Fibroblast of skin of left biceps (primary cell): ENCODE measurements at places on chromosomes 2 and 18.

DNA sequence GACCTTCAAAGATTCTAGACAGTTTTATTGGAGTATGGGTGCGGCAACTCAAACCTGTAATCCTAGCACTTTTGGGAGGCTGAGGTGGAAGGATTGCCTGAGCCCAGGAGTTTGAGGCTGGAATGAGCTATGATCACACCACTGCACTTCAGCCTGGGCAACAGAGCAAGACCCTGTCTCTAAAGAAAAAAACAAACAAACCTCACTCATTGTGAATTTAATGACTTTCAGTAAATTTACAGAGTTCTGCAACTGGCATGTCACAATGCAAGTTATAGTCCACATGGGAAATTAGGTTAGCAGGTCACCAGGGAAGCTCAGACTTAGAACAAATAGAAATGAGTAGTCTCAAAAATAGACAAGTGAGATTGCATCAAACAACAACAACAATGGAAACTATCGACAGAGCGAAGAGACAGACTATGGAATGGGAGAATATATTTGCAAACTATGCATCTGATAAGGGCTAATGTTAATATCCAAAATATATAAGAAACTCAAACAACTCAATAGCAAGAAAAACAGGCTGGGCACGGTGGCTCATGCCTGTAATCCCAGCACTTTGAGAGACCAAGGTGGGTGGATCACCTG, 6.7 kb upstream of the NRBP1 start:
- DNase-seq: no peak

- no peak for DNase-seq
Observed at GRCh38 chr18:3773303-3773702, 323.3 kb downstream of the TGIF1 start.

- no peak for DNase-seq
Observed at GRCh38 chr2:25366629-25367028, 24.9 kb upstream of the DNMT3A start.

DNA sequence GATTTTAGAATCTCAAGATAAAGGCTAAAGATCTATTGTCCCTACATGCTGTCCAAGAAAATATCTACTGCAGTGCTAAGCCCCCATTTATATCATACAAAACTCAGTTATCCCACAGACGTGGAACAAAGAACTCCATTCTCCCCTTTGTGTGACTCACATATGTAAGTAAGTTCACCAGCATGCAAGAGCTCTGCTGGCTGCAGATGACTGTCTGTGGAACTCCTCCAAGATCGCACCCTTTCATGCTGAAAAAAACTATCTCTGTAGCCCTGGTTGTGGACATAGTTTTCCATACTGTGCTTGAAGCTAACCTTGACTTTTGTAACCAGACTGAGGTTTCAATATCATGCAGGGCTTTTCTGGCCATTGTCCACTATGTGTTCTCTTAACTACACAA, 207.1 kb downstream of the ZNF521 start:
- DNase-seq: peak; percentile 56

GRCh38 chr2:126644630-126645191, 11.2 kb upstream of the GYPC start:
- no peak for DNase-seq

DNA sequence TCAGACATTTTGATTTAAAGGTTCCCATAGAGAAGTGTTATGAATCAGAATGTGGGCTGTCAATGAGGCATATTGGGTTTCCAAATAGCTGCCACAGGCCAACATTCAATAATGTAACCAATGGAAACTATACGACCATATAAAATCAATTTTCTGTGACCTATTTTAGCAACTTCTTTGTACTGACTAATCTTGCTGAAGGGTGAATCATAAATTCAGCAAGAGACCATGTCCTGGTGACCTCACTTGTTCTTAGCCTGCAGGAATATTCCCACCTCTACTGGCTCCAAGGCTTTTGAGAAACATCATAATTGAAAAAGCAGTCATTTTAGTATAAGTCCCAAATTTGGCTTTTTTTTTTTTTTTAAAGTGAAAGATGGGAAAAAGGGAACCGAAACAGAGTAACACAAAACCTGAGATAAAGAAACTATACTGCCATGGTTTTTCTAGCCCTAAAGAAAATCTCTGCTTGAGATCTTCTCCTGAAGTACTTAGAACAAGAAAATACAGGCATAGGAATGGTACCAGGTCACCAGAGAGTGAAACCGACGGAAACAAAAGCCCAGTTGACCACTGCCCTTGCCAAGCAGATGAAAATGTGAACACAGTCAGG, 32.1 kb downstream of the PLEKHM3 start:
- peak; percentile 8 for DNase-seq

- no peak for DNase-seq
Observed at GRCh38 chr2:41668529-41668928, 379.3 kb upstream of the PKDCC start.

DNA sequence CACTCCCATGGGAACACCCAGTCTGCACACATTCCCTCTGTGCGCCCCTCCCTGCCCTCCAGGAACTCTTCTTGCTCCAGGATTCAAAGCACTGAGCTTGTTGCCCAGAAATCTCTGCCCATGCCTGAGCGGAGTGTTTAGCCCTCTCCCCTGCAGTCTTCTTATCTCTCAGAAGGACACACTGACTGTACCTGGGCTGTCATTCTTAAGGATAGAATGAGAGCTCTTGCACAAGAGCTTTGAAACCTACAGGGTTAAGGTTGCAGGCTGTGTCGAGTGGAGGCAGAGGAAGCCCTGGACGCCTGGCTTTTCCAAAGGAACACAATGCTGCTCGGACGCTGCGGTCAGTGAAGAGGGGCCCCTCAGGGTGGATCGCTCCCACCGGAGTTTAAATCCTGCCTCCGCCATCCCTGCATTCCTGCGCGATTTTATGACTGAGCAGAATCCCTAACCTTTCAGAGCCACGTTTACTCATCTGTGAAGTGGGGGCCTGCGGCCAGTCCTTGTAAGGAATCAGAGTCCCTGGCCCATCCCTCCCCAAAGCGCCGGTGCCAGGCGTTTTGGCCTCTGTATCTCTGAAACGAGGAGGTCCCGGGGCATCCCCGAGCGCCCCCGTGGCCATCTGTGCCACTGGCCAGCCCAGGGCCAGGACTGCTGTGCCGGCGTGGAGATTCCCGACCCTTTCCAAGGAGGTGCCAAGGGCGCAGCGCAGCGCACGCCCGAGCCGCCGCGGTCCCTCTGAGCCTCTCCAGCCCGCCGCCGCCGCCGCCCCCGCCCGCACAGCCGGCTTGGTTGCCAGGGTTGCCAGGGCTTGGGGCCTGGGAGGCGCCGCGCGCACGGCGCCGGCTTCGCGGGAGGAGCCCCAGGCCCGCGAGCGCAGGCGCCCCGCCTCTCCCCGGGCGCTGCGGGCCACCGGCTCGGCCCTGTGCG, 58.9 kb downstream of the FAM168B start:
- no peak for DNase-seq

GRCh38 chr2:54665436-54665856, 58.0 kb upstream of the EML6 start:
- no peak for DNase-seq

- DNase-seq: no peak
Observed at GRCh38 chr18:67467188-67467587, 49.3 kb downstream of the DSEL start.

DNA sequence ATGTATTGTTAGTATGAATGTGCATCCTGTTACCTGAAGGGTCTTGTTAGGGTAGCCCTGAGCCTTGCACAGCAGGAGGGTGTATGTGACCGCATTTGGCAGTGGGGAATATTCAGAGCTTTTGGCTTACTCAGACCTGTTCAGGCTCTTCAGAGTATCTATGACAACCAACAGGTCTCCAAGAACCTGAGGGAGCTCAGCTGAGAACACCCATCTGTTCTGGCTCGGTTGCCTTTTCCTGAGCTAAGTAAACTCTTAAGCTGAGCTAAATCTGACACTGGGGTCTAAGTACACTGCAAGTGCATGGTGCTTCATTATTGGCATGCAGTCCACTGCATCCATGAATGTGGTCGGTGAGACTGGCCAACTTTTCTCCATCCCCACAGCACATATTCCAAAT, 92.4 kb upstream of the CHST9 start:
- no peak for DNase-seq

GRCh38 chr2:118670838-118671237, 176.6 kb downstream of the EN1 start:
- peak; percentile 86 for DNase-seq

- peak; percentile 83 for DNase-seq
Observed at GRCh38 chr2:101396316-101396717, 9.0 kb upstream of the CREG2 start.

GRCh38 chr2:140270224-140270623, 1490.0 kb upstream of the NXPH2 start:
- no peak for DNase-seq
